KG1 (cell line): ENCODE measurements at places on chromosomes 6 and 20.

- DNase-seq = no peak
Observed at GRCh38 chr6:67689329-67689728, 945.8 kb upstream of the ADGRB3 start.

- no peak for DNase-seq
Observed at GRCh38 chr6:39791850-39792539, at the start of gene DAAM2. TSS of gene DAAM2 (plus strand) at chr6:39792376. CDS start at chr6:39856303, 63,927 bp downstream.

DNA sequence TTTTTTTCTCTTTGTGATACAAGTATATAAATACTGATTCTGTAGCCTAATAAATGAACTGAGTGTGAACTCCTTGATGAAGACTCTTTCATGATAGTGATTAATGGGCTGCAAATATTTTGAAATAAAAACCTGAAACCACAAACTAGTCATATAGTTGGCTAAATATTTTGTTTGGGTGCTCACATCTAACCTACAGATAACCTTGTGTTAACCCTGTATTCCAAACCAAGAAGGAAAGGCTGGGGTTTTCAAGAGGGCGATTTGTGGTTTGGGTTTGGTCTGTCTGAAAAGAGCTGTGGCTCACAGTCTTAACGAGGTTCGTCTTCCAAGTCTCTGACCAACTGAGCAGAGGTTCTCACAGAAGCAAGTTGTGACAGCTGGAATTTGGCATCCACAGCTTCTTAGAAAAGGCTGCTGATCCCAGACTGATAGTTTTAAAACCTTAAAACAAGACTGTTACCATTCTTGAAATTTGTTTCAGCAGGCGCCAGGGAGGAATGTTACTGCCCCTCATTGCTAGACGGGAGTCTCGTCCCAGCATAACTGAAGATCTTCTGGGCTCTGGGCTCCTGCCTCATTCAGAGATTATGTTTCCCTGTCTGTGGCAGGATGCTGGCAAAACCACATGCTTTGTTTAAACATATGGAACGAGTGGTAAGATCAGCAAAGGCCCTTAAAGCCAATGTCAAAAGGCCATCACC lies 736.4 kb upstream of the MARCKS start:
- DNase-seq = no peak

DNA sequence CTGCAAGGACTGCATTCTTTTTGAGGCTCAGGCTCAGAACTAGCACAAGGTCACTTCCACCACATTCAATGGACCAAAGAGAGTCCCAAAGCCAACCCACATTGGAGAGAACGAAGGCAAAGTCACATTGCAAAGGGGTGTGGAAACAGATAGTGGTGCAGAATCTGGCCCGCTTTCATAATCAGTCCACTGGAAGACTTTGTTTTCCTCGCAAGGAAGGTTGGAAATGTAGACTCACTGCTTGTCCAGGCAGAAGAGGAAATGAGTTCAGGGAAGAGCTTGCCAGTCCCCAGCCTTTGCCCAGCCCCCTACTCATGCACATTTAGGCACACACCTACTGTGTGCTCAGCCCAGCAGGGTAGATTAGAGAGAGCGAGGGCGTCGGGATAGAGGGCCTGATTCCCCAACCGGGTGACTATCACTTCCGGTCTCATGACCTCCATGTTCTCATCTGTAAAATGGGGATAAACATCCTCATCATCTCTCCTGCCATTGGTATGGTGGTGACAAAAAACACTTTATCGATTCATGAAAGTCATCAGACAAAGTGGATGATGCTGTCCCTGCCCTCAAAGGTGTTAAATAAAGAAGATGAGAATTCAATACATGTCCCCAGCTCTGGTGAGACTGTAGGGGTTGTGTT lies 24.3 kb upstream of the CCN5 start:
- DNase-seq = no peak

GRCh38 chr20:37355252-37356180 lies 9.6 kb downstream of the SRC start:
- DNase-seq = no peak

GRCh38 chr6:5199283-5199682 lies 61.5 kb downstream of the LYRM4 start:
- DNase-seq = no peak

DNA sequence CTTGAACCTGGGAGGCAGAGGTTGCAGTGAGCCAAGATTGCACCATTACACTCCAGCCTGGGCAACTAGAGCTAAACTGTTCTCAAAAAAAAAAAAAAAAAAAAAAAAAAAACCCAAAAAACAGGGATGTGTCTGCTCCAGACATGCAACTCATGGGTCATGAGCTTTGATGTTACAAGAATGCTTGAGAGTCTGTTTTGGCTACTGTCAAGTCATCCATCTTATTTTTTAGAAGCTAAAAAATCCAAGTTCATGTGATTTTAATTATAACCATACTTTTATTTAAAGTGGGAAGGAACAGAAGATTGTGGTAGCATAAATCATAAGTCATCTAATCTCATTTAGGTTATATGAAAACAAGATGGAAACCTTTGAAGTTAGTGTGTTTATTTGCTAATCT lies 120.6 kb downstream of the PDE7B start:
- DNase-seq = no peak

DNA sequence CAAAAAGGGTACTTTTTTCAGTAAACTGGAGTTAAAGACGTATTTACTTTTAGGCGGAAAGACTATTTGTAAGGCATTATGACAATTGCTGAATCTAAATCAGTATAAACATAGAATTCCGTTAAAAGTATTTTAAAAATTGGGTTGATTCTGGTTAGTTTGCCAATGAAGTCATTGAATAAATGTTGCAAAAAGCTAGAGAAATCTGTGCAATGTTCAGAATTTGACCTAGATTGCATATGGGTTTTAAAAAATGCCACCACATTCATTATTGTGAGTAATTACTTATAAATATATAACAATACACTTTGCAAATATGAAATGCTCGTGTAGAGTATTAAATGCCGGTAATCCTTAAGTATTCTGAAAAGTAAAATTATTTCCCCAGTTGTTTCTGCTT lies 116.5 kb upstream of the EEF1E1 start:
- no peak for DNase-seq

DNA sequence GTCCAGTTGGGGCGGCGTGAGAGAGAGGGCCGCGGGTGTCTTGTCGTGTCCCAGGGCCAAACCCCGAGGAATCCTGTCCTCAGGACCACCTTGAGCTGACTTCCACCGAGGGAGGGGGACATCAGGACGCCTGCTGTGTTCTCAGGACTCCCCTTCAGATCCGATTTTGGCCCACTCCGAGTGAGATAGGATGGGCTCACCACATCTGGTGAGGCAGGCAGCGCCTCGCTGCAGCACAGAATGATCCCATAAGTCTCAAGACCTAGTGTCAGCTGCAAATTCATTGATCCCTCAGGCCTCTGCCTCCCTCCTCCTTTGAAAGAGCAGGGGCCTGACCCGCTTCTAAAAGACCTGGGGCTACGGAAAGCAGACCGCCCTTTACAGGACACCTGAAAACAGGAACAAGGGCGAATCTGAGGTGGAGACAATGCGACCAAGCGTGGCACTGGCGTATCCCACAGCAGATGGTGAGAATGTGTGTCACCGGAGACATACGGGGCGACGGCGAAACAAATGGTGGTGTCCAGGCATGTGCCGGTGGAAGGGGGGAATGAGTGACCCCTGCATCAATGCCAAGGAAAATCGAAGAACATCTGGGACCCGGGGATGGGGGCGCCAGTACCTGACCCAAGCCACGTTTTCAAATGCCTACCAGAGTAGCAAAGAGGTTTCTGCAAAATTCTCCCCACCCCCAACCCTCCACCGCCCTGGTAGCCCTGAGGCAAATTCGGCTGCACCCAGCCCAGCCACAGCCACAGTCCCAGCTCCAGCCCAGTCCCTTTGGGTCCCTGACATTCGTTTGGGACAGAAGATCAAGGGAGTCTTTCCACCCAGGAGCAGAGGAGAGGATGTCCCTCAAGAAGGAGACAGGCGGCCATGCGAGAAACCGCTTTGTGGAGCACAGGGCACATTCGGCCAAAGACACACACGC lies 162.1 kb upstream of the ZNF337 start:
- no peak for DNase-seq

GRCh38 chr20:5150226-5151076 lies 23.6 kb downstream of the CDS2 start:
- no peak for DNase-seq

DNA sequence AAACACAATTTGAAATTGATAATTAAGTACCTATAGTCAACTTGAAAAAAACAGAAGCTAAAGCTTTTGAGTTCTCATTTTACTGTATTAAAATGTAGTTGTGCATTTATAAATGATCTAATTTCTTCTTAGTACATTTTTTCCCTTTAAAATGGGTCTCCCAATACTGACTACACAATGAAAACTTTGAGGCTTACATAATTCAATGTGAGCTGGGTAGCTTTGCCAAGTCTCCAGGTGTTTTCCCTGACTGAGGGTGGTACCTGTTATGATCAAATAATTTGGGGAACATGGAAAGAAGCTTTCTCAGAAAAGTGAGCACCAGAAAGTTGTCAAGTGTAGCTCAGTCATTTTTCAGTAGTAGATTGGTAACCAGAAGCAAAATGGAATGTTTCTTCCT lies 74.3 kb downstream of the ARMC2 start:
- no peak for DNase-seq

GRCh38 chr6:170374571-170375444 lies 68.2 kb downstream of the FAM120B start:
- DNase-seq = no peak

DNA sequence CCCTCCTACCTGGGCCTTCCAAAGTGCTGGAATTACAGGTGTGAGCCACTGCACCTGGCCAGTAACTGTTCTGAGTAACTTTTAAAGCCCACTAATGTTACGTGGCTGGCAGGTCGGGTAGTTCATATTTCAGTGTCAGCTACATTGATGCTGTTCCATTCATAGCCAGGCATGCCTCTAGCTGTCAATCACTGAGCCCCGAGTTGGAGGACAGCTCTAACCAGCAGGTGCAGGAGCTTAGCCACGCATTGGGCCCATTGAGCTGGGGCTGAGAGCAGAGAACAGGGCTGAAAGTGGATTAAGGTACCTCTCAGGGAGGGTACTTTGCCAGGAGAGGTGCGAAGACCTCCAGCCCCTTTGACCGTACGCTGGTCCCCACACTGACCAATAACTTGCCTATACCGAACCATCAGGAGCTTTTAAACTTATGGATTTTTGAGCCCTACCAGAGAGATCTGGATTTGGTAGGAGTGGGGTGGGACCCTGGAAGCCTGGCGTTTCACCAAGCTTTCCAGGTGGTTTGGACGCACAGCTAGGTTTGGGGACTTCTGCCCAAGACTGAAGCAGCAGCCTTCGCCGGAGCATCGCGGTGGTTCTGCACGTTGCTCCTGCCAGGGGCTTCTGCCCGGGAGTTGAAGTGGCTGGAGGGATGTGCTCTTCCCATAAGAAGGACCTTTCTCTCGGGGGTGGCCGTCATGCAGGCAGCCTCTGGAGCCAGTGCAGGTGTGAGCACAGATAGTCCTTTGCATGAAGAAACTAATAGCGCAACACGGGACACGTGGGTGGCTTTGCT lies 82.6 kb downstream of the SERAC1 start:
- no peak for DNase-seq

DNA sequence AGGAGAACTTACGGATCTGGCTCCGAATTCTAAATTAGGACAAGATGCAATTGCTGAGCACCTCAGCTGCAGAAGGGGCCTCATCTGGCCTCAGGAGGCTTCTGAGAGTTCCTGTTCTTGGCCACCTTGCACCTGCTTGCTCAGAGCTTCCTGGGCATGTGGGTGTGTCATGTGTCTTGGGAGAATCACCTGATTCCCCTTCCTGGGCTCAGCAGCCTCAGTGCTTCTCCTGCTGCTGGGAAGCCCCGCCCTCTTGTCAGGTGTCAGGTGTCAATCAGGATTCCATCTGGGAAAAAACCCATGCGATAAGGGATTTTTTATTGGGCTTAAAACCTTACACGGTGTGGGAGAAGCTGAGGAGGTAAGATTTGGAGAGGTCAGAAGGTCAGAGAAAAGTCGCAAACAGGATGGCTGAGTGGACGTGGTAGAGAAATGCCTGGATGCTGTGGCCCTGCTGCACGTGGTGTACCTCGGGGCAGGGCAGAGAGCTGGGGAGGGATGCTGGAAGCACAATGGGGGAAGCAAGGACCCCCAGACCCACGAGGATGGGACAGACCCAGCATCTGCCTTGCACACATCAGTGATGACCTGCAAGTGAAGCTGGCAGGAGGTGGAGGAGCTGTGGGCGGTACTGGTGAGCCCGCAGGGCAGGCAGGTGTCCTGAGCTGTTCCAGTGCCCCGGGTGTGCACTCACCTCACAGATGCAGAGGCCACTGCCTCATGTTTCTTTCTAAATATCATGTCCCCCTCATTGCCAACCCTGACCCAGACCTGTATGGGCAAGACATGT lies 170.8 kb downstream of the CDH4 start:
- no peak for DNase-seq

DNA sequence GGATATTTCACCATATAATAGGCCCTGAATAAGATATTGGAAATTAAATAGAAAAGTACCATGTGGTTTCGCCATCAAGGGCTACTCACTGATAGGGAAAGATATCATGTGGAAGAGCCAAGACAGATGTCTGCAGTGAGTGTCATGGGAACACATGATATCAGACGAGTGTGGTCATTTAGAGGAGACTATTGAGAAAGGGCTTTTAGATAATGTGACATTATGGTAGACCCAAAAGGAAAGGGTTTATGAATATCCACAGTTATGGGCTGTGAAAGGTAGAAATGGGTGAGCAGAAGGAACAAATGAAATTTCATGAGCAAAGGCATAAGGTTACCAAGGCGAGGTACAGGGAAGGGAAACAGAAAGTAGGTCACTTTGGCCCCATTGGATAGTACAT lies 182.3 kb upstream of the PRSS16 start:
- DNase-seq = no peak

GRCh38 chr6:36729161-36729524 lies 31.5 kb downstream of the RAB44 start:
- no peak for DNase-seq

DNA sequence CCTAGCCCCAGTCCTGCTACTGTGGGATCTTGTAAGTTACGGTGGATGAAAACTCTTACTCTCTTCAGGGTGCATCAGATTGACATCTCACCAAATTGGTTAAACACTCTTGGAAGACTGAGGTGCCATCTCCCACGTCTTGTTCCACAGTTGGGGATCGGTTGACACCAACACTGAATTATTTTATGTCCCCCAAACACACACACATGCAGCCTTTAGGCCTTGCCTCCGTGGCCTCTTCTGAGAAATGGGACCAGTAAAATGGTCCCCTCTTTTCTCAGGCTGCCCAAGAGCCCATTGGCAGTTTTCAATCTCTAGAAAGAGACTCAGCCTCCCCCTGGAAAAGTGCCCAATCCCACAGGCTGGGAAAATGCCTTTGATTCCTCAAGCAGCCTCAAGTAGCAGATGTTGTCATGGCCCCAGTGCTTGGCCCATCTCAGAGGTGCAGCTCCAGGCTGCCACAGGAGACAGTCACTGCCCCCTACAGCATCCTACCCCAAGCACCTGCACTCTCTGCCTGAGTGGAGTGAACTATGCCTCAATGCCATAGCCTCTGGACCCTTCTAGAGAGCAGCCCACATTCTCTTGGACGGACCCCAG lies 163.9 kb downstream of the ANKRD60 start:
- no peak for DNase-seq

DNA sequence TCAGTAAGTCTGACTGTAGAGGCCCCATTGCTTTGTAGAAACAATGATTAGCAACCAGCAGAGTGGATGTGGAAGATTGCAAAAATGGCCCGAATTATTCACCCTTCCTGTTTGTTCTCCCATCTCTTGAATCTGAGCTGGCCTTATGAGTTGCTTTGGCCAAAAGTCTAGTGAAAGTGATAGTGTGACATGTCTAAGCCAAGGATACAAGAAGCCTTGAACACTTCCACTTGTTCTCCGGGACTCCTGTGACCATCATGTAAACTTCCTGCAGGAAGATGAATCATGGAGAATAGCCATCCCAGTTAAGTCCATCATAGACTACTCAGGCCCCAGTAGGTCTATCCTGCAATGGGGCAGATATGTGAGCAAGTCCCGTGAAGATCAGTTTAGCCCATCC lies 252.0 kb upstream of the JAG1 start:
- DNase-seq = no peak

GRCh38 chr6:36616893-36617521 lies 22.8 kb downstream of the SRSF3 start:
- DNase-seq = no peak
